Activated CD4-positive, CD25-positive, alpha-beta regulatory T cell treated with anti-CD3 and anti-CD28 coated beads, Interleukin-2, amount 50 U/mL, for 72 hours (primary cell): ENCODE measurements at places on chromosomes 6 and 20.

DNA sequence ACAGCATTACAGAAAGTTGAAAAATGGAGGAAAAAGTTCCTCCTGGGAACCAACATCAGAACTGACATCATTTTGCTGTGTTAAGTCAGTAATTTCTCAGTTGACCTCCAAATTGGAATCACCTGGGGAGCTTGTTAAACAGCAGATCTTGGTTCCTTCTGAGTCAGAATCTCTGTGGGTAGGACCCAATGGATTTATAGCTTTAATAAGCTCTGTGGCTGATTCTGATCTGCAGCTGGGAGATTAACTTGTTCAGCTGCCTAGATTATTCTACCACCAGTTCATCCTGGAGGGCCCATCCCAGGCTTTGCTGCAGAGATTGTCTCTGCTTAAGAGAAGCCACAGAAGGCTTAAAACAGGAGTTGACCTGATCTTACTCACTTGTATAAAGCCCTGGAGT, 90.7 kb upstream of the POPDC3 start:
- DNase-seq: no peak

DNA sequence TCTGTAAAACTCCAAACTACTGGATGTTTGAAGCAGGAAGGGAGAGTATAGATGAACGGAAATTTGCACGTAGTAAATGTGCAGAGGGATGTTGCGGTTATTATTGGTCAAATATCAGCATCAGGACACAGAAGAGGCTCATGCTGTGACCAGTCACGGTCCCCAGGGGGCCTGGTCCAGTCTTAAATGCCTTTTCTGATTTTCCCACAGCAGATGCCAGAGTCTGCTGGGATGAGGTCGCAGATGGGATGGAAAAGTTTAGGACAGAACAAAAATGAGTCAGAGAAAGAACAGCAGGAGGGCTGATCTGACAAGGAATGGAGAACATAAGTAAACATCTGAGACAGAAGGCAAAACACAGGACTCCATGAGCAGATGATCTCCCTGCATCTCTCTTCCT, 11.7 kb upstream of the SIRPG start:
- DNase-seq: no peak

DNA sequence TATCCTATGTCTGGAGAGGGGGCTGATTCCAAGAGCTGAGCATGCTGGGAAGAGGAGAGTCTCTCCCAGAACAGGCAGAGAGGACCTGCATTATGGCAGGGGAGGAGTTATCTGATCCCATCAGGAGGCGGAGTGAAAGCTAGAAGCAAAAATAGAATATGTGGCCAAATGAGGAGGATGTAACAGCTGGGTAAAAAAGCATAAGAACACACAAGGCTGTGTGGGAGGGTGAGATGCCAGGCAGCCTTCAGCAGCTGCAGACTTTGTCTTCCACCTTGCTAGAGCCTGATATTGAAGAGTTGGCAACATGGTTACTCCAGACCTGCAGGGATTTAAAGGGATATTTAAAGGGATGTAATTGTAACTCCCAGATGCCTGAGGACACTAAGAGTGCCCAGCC, 167.1 kb downstream of the PTPRT start:
- DNase-seq: no peak

GRCh38 chr6:137094411-137095008, 49.7 kb upstream of the IL20RA start:
- peak; percentile 36 for DNase-seq

DNA sequence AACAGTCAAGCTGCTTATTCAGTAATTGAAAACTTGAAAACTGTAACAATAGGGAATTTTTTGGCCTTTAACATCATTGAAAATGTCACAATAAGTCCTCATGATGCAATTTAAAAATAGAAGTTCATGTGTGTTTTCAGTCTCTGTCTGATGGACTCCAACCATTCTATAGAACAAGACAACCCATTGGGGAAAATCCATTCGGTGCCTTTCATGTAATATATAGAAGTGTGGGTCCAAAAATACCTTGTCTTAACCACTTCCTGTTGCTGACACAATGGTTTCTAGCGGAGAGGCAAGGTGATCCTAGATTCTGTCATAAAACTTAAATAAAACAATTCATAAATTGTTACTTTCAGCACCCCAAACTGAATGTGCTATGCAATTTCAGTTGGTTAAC, 1131.3 kb upstream of the MAP3K7 start:
- no peak for DNase-seq

- no peak for DNase-seq
Measured at GRCh38 chr6:52081237-52081636, 6.2 kb downstream of the PKHD1 start.
